ENCODE measurements at places on chromosomes 2 and 18.
A peak's percentile ranks its signal among the peaks of the same experiment; 100 is the strongest.

- DNase-seq = no peak
Observed at GRCh38 chr2:168220965-168221819, 26.2 kb downstream of the STK39 start.

DNA sequence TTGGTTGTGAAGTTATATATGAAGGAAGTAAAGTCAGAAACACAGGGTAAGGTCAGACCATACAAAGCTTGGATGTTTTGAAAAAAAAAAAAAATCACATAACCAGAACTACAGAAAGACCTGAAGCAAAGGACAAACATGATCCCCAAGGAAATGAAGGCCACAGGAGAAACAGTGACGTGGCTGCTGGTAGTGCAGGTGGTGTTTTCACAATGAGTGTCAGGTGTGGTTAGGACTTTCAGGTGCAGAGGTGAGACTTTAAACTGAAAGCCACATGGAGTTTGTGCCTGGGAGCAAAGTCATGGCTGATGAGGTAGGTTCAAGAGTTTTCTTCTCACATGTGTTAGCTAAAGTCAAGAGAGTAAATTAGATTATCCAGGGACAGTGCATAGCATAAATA lies 270.7 kb downstream of the PIEZO2 start:
- no peak for DNase-seq

DNA sequence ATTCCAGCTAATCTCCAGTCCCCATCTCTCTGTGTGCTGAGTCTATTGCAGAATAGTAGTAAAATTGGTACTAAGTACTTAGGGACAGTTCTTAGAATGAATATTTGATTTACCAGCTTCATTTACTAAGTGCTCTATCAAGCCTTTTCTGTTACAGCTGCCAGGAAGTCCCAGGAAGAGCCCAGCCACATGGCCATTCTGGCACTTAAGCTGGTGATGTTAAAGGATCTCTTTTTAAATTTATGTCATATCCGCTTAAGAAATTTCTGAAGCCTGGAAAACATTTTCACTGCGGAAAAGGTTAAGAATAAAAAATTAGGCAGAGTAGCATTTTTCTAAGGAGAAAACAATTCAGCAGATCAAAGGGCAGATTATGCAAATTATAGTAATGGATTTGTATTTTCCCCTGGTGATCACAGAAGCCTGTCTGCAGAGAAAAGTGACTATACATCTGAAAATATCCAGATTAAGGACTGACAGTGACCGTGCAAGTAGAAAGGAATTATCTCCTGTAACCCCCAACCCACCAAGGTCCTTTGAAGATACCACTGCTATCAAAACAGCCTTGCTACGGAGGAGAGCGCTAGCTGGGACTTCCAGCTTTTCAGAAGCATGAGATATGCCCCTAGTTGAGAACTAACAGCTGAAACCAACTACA lies 260.8 kb downstream of the SH3BP4 start:
- DNase-seq = no peak

DNA sequence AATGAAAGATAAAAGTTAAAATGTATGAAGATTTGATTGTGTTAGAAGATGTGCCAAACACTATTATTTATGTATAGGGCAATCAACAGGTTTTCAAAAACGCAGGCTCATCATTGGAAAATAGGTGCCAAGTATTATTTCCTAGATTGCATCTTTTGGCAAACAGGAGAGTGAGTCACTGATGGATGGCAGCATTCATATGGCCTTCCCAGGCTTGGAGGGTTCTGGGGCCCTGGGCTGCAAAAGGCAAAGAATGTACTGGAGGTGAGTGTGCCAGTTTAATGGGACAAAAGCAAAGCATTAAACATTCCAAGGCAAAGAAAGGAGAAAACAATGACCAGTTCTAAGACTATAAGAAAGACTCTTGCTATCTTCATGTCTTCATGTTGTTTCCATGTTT lies 379.4 kb downstream of the RIT2 start:
- no peak for DNase-seq

DNA sequence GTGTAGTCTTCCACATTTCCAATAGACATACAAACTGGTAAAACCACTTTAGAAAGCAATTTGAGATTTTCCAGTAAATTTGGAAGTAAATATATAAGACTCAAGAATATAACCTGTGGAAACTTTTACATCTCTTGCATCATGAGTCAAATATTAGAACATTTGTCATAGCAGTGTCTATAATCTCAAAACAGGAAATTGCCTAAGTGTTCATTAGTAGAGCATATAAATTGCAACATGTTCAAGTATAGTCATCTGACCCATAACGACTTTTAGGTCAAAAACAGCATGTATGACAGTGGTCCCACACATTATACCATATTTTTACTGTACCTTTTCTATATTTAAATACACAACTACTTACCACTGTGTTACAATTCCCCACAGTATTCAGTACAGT lies 555.9 kb upstream of the VRK2 start:
- no peak for DNase-seq

DNA sequence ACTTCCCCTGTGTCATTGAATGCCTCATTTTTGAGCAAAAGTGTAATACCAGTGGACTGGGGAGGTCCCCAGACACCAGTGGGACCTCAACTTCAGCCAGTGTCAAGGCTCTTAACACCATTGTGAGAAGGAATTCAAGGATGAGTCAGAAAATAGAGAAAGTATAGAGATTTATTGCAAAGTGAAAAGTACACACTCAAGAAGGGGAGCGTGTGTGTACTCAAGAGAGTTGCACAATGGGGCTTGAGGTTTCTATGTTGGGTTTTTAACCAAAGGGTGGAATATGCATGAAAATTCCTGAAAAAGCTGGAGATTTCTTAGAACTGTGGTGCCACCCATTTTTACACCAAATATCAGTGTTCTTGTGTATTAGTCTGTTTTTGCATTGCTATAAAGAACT lies 81.9 kb downstream of the ADCYAP1 start:
- no peak for DNase-seq

DNA sequence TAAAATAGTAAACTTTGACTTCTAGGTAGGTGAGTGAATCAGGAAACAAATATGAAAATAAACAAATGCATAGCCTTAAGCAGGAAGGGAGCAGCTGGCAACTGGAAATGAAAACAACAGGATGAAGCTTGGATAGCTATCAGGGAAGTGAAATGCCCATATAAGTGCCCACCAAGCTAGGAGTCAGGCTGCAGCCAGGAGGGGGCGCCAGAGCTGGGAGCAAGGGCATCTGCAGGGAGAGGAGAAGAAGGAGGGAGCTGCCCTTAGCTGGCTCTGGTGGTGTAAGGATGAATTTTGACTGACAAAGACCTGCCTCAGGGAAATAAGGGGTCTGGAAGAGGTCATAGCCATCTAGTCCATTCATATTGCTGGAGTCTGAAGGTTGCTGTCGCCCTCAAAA lies 298.3 kb downstream of the TDRD15 start:
- DNase-seq = no peak

DNA sequence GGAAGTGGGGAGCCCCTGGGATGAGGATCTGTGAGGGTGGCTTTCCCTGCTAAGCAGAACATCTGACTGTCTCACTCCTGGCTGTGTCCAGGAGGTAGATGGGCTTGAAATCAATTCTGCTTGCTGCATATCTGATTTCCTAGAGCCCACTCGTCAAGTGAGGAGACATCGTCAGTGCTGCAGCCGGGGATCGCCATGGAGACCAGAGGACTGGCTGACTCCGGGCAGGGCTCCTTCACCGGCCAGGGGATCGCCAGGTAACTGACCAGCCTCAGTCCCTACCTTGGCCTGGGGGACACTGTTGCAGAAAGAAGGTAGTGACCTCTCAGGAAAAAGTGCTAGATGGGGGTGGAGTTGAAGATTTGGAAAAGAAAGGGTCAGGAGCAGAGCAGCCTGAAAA lies 31.3 kb downstream of the CNGA3 start:
- DNase-seq = no peak

- DNase-seq = no peak
Observed at GRCh38 chr18:23238152-23238531, 102.9 kb downstream of the CABLES1 start.

- DNase-seq = no peak
Observed at GRCh38 chr2:203501873-203502272, 33.2 kb downstream of the RAPH1 start.

- DNase-seq = no peak
Observed at GRCh38 chr2:88845772-88846661, 154.5 kb downstream of the RPIA start.

- no peak for DNase-seq
Observed at GRCh38 chr2:143764261-143764660, 635.0 kb downstream of the ARHGAP15 start.

DNA sequence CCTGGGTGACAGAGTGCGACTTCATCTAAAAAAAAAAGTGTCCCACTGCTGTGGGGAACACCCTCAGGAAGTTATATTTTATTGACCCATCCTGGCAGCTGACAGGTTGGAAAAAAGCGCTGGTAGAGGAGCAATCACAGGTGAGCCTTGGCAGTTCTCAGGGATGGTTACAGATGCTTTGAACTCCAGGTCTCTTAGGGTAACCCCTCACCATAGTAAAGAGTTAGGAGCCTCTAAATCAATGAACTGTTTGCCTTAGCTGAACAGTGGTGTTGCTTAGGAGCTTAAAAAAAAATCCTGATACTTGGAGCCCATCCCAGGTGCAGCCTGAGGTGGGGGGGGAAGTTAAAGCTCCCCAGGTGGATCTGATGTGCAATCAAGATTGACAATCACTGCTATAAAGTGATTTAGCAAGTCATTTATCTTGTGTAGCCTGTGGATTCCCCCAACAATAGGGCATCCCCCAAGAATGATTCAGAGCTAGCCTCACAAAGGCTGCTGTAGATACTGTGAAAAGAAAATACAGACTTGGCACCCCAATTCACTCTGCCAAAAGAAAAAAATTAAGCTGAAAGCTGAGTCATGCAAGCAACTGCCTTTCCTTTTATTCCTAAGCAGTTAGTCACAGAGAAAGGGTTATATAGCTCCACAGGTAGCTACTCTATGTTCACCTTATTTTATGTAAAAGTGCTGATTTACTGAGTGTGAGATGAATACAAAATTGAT lies 14.8 kb downstream of the SLC16A14 start:
- peak; percentile 55 for DNase-seq

All from fibroblast of skin of abdomen (primary cell).